Natural killer cell (primary cell): ENCODE measurements at places on chromosomes 11 and 22.

DNA sequence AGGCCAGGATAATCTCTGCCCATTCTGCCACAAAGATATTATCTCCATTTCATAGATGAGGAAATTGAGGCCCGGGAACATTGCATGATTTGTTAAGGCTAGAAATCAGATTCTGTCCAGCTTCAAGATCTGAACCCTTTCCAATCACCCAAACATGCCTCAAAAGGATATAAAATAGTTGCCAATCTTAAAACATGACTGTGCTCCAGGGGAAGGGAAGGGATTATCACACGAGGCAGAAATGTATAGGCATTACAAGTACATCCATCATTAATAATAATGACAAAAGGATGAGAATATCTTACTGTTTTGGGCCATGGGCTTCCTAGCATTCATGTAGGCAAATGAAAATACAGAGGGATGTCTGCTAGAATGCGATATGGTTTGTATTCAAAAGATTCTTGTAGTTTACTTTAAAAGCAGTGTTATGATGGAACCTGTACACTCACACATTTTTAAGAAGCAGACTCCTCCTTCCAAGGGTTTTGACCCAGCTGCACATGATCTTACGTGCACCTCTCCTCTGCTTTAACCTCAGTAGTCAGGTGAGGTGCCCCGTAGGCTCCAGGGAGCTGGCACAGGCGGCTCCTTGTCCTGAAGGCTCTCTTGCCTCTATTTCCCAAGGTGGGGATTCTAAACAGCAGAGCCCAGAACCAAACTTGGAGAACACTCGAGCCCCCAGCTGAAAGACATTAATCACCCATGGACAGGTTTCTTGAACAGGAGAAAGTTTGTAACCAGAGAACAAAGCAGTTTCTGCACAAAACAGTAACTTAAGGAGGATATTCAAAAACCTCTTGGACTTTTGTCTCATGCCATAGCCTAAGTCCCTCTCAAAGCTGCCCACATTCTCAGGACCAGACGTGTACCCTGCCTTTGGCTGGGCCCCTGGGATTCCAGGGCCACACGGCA, 36.0 kb downstream of the PARVA start:
- DNase-seq: no peak

GRCh38 chr22:22999523-22999922, 70.8 kb upstream of the GNAZ start:
- no peak for DNase-seq

DNA sequence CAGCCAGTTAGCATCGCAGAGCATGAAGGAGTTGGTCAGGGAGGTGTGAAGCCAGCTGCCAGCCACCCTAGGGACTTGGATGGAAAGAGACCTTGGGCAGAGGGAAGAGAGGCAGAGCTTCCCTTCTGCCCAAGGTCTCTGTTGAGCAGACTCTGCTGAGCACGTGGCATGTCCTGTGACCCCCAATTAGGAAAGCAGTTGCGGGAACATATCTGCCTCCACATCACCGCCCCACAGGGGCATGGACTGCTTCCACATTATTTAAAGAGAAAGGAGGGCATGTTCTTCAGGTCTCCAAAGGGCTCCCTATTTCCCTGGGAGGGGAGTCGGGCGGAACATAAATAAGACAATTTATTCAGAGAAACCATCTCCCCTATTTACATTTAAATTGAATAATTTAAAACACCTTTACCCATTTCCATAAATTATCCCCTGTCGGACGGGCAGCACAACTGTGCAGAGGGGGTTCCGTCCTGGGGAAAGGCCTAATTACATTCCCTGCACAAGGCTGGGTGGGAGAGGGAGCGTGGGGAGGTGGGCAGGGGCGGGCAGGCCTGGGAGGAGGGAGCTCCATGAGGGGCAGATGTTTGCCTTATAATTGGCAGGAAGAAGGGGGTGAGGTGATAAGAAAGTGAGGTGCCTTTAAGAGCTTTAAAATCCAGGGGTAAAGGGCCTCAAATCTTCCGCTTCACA, 88.8 kb upstream of the THY1 start:
- DNase-seq: no peak

DNA sequence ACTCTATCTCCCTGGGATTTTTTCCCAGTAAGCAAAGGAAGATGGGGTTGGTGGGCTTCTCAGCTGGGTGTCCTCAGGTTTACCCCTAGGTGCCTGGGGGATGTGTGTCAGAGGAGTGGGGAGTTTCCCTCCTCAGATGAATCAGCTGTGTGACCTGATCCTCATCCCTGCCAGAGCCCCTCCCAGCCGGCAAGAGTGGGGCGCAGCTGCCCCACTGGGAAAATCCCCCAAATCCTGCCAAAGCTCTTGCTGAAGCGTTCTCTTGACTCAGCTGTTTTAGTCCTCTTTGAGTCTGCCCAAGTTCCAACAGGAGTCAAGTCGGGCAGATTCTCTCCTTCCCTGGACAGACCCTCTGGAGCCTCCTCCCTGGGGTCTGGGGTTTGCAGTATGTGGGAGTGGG, 6.0 kb downstream of the C11orf68 start:
- DNase-seq: no peak

GRCh38 chr11:28547321-28547741, 439.1 kb downstream of the METTL15 start:
- DNase-seq: no peak

DNA sequence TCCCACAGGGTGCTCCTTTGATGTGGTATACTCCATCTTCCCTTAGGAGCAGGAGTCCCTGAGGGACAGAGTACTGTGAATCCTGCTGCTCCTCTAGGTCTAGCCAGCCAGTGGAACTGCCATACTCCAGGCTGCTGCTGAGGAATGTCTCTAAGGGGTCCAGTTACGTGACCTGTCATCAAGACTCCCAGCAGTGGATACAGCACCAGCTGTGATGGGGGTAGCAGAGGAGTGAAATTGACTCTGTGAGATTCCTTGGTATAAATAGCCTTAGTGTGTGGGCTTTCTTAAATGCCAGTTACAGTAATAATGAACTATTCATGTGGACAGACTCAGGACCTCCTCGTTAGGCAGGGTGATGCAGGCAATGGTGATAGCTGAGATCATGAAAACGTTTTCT, 140.4 kb upstream of the LUZP2 start:
- DNase-seq: no peak

DNA sequence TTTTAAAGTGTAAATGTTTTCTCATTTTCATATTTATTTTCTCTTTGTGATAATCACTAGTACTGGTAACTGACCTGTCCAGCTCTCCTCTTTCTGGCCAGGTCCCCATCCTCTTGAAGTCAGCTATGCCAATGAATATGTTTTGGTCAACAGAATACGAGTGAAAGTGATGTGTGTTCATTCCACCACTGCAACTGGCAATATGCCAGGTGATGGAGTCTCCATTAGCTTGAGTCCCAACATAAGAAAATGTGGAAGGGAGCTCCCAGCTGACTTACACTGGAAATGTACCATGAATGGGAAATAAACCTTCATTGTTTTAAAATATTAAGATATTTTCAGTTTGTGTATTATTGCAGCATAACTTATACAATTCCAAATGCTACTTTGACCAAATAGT, 75.8 kb downstream of the CCDC34 start:
- no peak for DNase-seq

- no peak for DNase-seq
Observed at GRCh38 chr11:109326781-109327180, 95.2 kb upstream of the C11orf87 start.

- DNase-seq: no peak
Observed at GRCh38 chr22:44317123-44317444, 4.3 kb upstream of the SHISAL1 start.

GRCh38 chr22:21714786-21715185, 20.8 kb downstream of the YPEL1 start:
- DNase-seq: no peak

DNA sequence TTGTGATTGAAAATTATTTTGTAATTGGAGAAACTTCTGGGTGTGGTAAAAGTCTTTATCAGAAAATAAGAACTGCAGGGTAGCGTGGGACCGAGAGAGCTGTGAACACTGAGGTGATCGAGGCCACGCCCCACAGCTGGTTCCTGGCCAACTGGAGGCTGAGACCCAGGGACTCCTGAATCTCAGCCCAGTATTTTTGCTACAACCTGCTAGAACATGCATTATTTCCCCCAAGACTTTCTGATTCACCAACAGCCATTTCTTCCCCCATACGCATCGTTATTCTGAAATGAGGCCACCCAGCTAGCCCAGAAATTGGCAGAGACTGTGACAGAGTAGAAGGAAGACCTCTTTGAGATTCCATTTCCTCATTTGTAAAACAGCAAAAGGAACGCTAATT, 3.4 kb upstream of the FGF19 start:
- no peak for DNase-seq
